NCI-H1436 (cell line): ENCODE measurements at places on chromosomes 6 and 20.

GRCh38 chr20:62993856-62994494 lies 12.8 kb downstream of the BHLHE23 start:
- DNase-seq = no peak

- no peak for DNase-seq
Measured at GRCh38 chr20:42041000-42041565, 422.9 kb upstream of the CHD6 start.

DNA sequence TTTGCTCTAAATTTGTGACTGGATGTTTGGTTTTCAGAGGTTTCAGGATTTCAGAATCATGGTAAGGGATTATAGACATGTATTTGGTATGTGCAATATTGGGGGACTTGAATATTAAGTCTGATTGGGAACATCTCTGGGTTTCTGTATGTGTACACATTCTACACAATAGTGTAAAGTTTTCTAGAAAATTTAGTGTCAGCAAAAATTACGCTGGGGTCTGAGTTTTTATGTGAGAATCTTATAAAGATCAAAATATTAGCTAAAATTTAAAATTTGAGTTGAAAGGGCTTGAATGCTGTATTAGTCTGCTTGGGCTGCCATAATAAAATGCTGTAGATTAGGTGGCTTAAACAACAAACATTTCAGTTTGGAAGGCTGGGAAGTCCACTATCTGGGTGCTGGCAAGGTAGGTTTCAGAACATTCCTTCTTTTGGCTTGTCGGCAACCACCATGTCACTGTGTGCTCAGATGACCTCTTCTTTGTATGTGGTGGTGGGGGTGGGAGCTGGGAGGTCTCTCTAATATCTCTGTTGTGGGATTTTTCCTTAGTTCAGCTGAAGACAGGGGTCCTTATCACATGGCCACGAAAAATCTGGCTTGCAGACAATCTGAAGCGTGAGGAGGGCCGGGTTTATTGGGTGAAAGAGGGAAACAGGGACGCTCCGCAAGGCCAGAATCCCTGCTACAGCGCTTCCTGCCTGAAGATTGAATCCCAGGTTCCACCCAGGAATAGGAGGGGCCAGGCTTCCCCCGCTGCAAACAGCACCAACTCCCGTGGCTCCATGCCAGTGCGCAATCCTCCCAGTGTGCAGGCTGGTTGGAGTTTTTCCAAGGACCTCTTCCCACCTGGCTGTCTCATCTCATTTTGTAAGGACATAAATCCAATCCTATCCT lies 299.7 kb downstream of the PLCB1 start:
- no peak for DNase-seq

DNA sequence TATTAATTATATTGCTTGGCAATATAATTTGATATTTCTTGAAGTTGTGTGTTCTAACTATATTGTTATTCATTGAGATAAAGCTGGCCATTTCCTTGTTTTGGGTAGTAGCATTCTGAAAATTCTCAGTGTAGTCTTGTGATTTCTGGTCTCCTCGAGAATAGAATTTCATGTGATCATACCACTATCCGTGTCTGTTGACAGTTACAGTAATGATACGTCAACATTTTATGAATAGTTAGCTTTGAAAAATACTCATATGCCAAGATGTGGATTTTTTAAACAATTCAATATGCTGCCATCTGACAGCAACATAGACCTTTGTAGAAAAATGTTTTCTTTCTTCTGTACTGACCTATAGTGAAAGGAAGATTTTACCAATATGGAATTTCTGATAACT lies 723.7 kb upstream of the SLC35B3 start:
- no peak for DNase-seq

DNA sequence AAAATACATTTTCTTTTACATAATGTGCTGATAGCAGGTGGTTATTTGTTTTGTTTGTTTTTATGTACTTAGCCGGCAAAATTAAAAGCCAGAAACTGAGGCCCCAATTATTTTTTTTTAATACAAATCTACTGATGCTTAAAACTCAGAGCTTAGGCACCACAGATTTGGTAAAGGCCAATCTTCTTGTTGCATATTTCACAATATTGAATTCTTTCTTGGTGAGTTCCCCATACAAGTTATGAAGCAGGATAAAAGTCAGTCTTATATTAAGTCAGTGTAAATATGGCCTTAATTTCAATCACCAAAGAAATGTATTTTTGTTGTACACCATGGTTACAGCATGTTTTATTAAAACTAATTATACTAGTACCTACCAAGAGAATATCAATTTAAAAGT lies 16.3 kb upstream of the ZDHHC14 start:
- DNase-seq = no peak

DNA sequence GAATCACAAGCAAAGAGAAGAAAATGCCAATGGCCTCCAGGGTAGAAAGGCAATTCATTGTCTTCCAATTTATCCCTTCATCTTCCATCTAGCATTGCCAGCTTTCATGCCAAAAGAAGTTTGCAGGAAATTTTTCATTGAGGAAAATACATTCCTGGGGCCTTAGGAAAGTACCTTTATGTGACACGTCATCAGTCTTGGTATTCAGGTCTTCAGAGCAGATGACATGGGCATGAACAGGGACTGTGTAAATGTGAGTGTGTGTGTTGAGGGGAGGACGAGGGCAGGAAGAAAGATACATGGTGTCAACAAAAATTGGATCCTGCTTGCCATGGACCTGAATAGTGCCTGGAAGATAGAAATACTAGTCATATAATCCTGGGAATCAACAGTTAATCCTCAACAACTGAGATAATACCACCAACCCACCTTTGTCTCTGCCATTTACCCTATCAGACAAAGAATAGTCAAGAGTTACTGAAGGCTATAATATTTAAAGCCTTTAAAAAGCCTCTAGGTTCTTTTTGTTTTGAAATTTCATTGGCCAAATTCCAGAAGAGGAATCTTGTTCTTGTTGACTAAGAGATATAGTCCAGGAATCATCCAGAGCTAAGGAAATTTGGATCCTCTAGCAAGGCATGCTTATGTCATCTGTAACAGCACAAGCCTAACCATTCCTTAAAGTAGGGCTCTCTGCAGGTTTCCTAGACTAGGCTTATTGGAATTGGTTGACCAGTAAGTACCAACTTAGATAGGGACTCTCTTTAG lies 405.8 kb upstream of the SASH1 start:
- DNase-seq = no peak

GRCh38 chr6:79307321-79308036 lies 73.0 kb upstream of the HMGN3 start:
- DNase-seq = no peak

DNA sequence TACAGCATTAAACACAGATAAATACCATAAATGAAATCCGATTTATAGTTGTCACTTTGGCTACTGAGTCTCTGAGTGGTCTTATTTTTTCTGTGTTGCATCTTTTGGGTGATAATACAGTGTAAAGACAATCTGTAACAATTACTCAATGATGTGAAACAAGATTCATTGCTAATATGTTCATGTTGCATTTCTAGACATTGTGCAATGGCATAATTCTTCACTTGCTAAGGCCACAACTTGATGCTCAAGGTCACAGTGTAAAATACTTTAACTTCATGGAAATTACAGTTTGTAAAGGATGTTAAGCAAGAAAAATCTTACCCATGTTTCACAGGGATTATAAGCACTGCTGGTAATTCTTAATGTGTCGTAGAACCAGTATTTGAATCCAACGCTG lies 74.9 kb upstream of the SMLR1 start:
- DNase-seq = no peak

DNA sequence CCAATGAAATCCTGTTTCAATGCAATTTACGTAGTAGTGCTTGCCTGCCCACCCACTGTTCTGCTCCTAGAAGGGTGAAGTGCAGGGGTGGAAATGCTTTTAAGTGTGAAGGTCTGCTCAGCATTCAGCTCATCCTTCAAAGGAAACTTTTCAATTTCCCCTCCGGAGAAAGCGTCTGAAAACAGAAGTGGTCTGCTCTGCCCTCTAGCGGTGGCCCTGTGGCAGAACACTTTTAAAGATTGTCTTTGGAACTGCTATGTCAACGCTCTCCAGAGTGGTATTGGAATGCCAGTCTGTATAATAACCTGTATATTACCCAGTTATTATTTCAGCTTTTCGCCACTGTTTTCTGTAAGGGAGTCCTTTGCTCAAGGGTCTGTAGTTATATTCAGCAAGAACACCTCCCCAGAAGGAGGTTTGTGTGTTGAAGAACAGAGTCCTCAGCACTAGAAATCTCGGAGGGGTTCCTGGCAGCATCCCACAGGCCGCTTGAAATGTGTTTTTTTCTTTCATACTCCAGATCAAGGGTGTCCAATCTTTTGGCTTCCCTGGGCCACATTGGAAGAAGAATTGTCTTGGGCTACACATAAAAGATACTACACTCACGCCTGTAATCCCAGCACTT lies 63.1 kb upstream of the KLHL31 start:
- DNase-seq = peak; percentile 38

DNA sequence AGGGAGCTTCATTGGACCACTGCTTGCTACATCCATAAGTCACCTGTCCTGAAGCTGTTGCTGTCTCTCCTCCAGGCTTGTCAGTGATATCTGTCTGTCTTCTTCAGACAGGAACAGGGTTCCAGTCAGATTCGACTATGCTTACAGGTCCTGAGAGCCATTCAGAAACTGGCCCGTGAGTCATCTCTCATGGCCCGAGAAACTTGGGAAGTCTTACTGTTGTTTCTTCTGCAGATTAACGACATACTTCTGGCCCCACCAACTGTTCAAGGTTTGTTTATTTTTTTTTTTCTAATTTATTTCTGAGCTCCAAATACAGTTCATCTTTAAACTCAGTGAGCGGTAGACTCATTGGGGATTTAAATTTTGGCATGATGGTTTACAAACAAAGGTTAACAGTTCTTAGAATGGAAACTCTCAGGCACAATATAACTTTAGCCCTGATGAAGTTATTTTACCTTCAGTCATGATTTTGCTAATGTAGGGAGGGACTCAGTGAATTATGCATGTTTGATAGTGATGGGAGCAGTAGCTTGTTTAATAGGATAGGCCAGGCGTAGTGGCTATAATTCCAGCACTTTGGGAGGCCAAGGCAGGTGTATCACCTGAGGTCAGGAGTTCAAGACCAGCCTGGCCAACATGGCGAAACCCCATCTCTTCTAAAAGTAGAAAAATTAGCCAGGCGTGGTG lies 24.7 kb downstream of the RALGAPB start:
- DNase-seq = no peak

DNA sequence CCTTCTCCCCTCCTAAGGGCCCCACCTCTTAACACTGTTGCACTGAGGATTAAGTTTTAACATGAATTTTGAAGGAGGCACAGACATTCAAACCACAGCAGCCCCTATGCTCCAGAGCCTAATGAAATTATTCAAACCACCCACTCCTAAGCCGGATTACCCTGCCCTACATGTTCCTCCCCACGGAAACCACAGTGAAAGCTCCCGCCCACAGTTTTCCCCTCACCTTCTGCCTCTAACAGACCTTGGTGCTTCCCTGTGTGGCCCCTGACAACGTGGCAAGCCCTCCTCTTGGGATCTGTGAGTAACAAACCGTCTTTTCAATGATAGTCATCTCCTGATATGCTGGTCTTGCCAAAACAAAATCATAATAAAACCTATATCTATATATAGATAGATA lies 74.8 kb downstream of the RIN2 start:
- DNase-seq = no peak

GRCh38 chr20:31822421-31823330 lies 3.5 kb downstream of the MYLK2 start:
- peak; percentile 54 for DNase-seq

- no peak for DNase-seq
Measured at GRCh38 chr6:106163446-106163965, 77.4 kb downstream of the PRDM1 start.

- no peak for DNase-seq
Measured at GRCh38 chr6:75499640-75500039, 6.0 kb upstream of the FILIP1 start.

- no peak for DNase-seq
Measured at GRCh38 chr6:73713426-73714147, 17.6 kb downstream of the CD109 start.

- DNase-seq = no peak
Measured at GRCh38 chr6:5174756-5175549, 85.8 kb downstream of the LYRM4 start.

- no peak for DNase-seq
Measured at GRCh38 chr6:89385156-89385667, 26.9 kb downstream of the RRAGD start.

- DNase-seq = no peak
Measured at GRCh38 chr6:90537723-90538258, 49.1 kb downstream of the MAP3K7 start.

GRCh38 chr6:21999012-21999528 lies 297.8 kb downstream of the PRL start:
- no peak for DNase-seq

- no peak for DNase-seq
Measured at GRCh38 chr6:5626727-5627426, 365.6 kb downstream of the FARS2 start.

DNA sequence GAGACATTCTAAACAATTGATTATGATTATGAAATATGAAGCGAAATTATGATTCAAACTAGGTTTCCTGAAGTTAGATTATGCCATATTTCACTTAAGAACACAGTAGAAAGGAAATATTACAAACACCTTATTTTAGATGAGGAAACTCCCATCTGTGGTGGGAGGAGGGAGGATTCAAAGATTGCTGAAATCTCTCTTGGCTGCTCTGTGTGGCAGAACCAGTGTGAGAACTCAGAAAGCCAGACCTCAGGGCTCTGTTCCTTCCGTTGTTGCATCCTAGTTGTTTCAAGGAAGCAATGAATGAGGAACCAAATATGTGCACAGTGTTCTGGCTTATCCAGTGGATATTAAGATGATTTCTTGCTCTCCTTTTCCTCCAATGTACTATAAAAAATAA lies 2.1 kb downstream of the TAAR5 start:
- DNase-seq = no peak

DNA sequence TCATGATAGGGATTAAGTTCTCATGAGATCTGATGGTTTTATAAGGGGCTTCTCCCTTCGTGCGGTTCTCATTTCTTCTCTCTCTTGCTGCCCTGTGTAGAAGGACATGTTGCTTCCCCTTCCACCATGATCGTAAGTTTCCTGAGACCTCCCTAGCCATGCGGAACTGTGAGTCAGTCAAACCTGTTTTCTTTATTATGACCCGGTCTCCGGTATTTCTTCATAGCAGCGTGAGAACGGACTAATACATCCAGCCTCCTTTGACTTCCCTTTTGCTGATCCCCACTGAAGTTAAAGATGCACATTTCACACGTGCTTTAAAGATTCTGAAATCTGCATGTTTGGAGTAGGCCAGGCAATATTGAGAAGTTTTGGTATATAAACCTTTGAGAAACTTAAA lies 543.1 kb downstream of the PRKN start:
- no peak for DNase-seq

DNA sequence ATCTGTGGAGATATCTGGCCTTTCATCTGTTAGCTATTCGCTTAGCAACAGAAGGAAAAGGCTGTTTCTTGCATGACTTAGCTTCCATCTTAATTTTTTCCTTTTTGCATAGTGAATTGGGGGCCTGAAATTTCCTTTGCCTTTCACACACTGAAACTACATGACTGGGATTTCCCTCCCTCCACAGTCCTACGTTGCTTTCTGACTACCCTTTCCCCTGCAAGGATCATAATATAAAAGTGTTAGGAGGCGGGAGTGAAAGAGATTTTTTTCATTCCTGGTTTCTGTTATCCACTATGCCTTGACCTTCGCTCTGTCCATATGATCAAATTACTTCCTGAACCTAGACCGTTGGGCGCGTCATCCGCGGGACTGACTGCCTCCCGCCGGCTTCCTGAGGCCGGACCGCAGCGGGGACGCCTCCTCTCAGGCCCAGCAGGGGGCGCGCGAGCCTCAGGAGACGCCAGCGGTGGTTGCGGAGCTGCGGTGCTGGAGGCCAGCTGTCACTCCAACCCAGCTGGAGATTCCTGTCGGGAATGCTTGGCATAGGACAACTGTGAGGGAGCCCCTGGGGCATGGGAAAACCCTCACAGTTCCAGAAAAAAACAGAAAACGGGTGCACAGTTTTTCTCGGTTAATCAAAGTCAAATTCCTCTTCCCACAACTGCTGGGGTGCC lies 55.6 kb downstream of the MEP1A start:
- peak; percentile 65 for DNase-seq
